Stimulated activated CD4-positive, alpha-beta T cell treated with anti-CD3 and anti-CD28 coated beads, Interleukin-12 subunit alpha, Interleukin-12 subunit beta, amount 100 ng/mL, for 4 hours (primary cell): ENCODE measurements at places on chromosomes 11 and 22.

GRCh38 chr22:21022507-21022906, 7.5 kb downstream of the P2RX6 start:
- DNase-seq: no peak

DNA sequence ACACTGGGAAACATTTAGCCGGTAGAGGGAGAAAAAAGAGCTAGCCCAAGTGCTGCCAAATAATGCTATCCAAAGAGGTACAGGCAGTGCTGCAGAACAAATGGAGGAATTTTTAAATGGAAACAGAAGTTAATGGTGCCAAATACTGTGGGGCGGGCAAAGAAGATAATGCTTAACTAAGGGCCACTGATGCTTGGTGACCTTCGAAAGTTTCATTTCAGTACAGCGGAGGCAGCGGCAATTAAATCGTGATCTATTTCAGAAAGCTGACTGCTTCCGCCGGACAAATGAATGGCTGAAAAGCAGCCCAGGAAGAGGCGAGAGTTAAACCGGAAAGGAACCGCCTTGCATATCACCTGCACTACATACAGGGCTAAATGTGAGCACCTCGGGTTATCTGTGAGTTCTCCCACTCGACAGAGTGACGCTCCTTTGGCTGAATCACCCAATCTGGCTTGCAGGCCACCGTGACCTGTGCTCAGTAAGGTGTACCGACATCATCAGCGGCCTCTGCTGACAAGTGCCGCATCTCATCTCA, 42.1 kb downstream of the CADM1 start:
- no peak for DNase-seq

DNA sequence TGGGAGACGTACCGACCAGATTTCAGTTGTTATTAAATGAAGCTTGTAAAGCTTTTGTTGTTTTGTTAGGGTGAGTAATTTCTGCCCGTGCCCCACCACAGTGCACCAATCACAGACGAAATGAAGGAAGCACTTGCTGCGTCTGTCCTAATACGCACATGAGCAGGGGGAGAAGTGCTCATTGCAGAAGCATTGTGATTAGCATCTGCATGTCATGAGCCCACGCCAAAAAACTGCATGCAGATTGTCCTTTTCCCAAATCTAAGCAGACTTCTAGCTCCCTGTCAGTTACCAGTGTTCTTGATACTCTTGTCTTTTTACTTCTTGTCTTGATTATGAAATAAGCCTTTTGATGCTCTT, 15.5 kb downstream of the RBX1 start:
- DNase-seq: no peak

GRCh38 chr11:95723361-95723942, 66.1 kb downstream of the FAM76B start:
- DNase-seq: no peak

- DNase-seq: no peak
Observed at GRCh38 chr22:22573047-22573889, 14.2 kb upstream of the PRAME start.

DNA sequence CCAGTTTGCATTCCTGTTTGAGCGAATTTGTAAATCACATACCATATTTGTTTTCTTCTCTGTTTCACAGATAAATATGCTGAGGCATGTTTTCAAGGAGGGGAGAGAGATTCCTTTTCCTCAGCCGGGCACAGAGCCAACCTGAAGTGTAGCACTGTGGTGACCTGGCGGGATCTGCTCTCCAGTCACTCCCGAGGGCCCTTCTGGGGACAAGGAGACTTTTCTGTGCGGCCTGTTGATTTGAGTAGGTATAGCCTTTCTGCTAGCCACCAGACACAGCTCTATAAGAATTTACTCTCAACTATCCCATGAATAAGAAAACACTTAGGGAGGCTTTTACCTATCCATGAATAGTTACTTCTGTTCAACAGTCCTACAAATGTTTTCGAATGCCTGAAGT, 63.5 kb upstream of the FDX1 start:
- DNase-seq: no peak
